Ascending aorta (tissue), 2 donors: ENCODE measurements at places on chromosomes 1 and 21. TPM values are rescaled to one million over a fixed set of nuclear protein-coding genes. Genes with fewer than 3 reads are reported as not detected.

DNA sequence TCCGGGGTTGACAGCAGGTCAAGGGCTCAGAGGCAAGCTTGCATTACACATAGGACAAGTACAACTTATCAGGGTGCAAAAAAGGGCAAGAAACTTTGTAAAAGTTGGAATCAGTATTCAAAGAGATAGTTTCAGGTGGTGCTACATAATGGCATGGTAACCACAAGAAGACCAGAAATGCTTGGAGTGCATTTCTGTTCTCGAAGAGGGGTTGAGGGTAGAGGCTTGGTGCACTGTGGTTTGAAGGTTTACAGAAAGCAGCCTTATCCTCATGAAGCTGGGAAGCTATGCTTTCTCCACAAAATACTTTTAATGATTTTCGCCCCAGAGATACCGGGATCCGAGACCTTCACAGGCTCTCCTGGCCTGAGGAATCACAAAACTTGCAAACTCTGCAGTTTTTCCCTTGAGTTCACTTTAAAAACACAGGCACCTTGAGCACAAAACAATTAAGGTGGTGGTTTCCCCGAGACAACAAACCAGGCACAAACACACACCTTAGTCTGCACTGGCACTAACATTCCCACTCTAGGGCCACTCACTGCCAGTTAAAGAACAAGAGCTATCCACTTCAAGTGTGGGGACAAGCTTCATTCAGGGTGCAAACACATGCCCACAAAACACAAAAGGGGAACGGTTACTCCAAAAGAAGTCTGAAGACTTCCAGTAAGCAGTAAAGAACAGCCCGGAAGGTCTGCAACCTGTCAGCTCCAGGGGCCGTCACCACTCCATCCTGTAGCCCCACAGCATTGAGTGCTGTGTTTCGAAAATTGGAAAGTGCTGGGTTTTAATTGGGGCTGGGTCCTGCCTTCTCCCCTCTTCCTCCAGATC, 29.8 kb upstream of the NFIA start:
- DNase-seq, result no peak

GRCh38 chr1:29933067-29933466, 696.7 kb downstream of the PTPRU start:
- DNase-seq, result no peak

DNA sequence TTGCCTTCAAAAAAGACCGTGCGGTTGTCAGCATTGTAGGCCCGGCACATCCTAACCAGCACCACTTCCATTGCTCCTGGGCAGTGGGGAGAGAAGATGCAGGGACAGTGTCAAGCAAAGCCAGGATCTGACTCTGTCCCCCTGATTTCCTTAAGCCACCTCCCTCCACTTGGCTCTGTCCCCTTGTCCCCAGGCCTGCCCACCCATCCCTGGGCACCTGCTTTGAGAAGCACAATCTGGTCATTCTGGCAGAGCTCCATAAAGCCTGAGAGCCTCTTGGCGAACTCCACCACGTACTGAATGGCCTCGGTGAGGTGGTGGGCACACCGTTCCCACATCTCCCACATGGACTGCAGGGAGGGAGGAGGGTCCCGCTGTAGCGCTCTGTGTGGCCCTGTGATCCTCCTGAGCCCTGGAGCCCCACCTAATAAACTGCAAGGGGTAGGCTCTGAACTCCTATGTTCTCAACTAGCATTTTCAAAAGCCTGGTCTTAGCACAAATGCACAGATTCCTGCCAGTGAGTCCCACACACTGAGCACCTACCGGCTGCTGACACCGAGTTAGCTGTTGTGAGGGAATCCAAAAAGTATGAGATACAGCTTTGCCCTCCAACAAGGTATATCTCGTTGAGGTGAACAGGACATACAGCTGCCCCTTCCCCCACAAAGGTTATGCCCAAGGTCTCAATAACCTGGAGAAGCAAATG, 8.2 kb upstream of the LINGO4 start:
- DNase-seq, result no peak

GRCh38 chr1:206753141-206753540, 17.4 kb upstream of the IL19 start:
- DNase-seq, result no peak

- no peak for DNase-seq
Measured at GRCh38 chr21:38524168-38525153, 26.2 kb upstream of the ERG start.

DNA sequence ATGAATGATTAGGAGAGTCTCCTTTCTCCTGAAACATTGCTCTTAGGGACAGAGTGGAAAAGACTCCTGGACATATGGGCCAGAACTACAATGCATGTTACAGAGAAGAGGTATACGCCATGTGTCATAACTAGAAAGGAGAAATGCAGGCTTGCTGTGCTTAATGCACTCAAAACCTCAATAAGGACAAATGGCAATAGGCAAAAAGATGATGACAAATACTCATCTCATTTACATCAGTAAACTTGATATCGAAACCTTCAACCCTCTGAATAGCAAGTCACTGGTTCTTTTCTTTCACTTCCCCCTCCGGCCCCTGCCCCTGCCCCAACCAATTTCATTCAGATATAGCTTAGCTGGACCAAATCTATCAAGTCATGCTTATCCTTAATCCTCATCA, 1.9 kb upstream of the GPR88 start:
- no peak for DNase-seq

GRCh38 chr1:157137408-157138219, 581 bp downstream of the ETV3 start:
- DNase-seq, result no peak

DNA sequence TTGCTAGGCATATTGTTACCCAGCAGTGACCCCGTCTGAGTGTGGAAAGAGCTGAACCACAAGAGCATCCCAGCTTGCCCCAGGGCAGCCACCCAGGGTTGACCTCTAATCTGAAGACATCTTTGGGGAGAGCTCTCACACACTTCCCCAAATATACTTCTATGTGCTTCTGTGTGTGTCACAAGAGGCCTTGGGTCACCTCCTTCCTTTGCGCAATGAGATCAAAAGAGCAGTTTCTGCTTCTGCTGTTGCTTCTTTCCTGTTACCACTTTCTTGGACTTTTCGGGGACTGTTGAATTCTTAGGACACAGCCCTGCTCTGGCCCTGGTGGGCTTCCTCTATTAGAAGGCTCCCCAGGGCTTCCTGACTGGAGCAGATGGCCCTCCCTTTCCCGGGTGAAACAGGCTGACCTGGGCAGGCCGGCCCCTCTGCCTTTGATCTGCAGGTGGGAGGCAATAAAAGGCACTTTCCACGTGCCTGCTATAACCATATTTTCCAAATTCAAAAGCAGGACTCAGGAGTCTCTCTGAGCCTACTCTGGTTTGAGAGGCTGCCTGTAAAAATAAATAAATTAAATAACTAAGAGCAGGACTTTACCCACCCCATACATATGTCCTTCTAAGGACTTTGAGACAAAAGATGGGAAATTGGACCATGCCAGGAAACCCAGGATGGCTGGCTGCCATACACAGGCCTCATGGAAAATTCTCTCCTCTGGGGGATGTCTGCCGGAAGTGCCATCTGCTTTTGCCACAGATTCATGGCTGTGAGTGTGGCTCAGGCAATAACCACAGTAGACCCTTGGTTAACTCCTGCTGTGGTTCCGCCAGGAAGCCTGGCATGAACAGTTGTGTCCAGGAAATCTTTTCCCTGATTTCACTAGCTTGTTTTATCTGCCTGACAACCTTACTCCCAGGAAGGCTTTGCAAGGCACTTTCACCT, 28.3 kb upstream of the RCSD1 start:
- peak; percentile 76 for DNase-seq

DNA sequence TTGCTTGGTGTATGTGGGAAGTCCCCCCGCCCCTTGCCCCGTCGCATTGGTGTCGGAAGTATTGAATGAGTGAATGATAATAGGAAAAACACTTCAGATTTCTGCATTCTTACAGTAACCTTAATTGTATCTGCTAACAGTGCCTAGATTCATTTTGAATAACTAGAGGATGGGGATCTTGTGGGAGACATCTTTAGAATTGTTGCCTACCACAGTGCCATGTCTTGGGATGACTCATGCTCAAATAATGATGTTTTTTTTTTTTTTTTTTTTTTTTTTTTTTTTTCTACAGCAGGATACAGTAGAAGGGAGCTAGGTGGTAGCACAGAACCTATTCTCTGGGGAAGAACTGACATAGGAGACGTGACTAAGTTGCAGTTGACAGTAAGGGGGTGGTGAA, 237.9 kb downstream of the USP25 start:
- no peak for DNase-seq

DNA sequence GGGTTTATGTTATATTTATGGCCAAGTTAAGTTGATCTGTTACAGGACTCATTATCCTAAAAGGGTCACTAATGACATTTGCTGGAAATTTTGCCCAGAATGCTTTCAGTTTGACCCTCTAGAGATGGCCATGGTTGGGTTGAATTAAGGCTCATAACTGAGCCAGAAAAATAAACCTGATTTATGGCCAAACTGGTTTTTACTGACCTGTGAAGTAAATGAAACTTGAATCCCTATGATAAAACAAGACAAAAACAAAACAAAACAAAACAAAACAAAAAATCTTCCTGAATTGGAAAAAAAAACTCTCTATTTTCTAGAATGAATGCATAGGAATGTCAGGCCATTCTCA, 72.5 kb upstream of the CLDN14 start:
- no peak for DNase-seq

GRCh38 chr1:177948336-177948972, 21.4 kb downstream of the SEC16B start:
- DNase-seq, result peak; percentile 70

DNA sequence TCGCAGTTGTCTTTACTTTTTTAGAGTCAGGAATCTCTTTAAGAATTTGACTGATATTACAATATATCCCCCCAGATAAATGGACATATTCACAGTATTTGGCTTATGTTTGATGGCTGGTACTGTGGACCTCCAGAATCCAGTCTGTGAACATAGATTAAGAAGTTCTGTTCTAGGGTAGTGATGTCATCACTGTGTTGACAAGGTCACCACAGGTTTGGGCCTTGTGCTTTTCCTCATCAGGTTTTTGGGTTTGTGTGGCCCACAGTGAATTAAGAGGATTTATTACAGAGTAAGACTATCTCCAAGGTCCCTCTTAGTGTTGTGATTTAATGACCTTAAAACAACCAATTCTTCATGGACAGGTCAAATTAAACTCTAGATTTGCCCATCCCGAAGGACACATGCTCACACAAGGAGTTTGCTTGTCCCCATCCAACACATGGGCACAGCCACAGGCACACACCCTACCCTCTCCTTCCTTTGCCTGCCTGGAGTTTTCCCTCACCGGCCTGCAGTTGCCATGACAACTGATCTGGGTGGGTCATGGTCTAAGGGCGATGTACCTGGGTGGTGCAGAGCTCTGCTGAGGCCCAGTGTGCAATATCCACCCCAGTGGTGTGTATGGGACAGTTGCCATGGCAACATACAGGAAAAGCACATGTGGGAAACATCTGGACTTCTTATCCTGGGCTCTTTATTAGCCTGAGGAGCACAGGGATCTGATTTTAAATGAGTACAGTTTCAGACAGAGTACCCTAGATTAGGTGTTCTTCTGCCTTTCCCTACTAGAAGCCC, 98.6 kb downstream of the NAV1 start:
- DNase-seq, result no peak

DNA sequence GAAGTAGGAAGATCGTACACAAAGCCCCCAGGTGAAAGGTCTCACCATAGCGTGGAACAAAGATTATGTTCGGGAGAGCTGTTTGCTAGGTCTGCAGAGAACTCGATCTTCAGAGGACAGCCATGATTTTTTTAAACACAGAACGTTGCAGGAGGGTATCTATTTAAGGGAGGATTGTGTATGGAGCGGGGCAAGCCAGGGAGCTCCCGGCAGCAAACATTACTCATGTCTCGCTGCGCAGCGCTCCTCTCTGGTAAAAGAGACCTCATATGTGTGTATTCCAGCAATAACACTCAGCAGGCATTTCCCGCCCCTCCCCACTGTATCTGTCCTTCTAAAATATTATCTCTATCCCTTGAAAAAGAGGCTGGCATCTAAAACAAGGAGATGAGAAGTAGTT, 2.7 kb downstream of the GLIS1 start:
- no peak for DNase-seq

DNA sequence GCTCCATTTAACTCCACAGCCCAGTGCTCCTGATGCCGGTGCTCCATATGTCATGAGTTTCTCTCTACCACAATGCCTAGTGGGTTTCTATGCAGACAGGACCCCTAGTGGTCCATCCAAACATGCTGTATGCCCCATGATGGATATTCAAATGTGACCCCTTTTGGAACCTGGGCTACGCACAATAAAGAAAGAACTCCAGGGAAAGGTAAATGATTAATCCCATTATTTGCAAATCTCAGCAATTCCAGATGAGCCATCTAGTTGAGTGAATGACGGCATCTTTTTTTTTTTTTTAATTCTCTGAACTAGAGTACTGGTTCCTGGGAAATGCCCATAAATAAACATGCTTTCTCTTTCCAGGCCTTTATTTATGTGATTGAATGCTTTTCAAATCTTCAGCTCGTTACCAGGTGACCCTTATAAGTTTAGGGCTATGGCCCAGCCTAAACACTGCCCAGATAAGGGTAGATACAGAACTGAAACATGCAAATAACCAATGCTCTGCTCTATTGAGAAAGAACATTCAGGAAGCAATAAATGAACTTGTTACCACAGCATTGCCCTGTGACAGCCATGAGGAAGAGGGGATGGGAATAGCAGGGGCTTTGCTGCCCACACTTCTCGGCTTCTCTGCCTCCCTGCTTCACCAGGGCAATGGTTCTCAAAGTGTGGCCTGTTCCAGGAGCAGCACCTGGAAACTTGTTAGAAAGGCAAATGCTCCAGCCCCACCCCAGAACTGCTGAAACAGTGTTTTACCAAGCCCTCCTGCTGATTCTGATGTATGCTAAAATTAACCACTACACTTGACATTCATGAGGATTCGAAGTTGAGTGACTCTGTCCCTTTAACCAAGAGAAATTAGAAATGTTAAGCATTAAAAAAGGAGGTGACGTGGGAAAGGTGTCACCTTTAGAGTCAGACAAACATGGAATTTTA, 151.7 kb downstream of the SEC16B start:
- no peak for DNase-seq

- DNase-seq, result no peak
Measured at GRCh38 chr1:204733869-204734596, 48.5 kb upstream of the LRRN2 start.

GRCh38 chr1:55210990-55211801, 4.0 kb downstream of the USP24 start:
- no peak for DNase-seq

GRCh38 chr1:5992814-5993555, 760 bp upstream of the NPHP4 start:
- DNase-seq, result no peak

Gene IARS2
- total RNA-seq, result 41.0 TPM

Gene ARHGAP30
- 14.7 TPM for total RNA-seq

Gene SH3BGR
- total RNA-seq, result not detected

Gene SGIP1
- total RNA-seq, result 1.6 TPM

Gene NKAIN1
- not detected for total RNA-seq

Gene HES2
- total RNA-seq, result not detected

Gene ERG
- total RNA-seq, result 28.5 TPM
